ENCODE measurements at places on chromosomes 3 and 15. TPM values are rescaled to one million over a fixed set of nuclear protein-coding genes. Genes with fewer than 3 reads are reported as not detected.

DNA sequence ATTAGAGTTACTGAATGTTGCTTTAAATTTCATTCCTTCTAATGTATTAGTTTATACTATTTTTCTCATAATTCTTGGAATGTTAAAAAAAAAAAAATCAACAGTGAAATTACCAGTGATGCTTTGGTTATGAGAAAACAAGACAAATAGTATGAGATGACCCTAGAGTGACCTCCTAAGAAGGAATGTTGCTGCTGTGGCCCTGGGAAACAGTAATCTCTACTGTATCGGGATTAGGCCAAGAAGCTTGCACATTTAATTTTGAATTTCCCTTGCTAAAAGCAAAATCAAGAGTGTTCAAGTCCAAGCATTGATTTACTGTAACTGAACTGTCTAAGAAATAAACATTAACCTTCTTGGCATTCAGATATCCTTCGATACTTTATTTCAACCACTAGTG lies 18.1 kb downstream of the TOPBP1 start:
- no peak for DNase-seq

- DNase-seq = no peak
Observed at GRCh38 chr3:90132197-90132596, 1024.8 kb downstream of the EPHA3 start.

Gene RNU5B-1
- total RNA-seq = not detected

DNA sequence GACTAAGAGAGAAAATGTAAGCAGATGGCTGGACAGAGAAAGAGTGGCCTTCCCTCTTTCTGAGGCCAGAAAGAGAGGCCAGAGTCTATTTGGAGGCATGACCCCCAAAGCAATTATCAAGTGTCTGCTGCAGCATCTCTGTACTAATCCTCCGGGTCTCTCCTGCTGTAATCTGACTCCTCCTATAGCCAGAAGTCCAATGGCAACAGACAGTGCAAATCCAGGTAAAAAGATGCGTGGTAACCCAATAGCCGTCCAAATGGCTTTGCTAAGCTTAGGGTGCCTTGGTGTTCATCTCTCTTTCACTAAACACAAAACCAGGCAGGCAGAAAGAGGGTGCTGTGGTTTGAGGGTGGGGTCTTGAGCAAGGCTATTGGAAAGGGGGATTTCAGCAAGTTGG lies 91.6 kb downstream of the ADCY5 start:
- no peak for DNase-seq

- no peak for DNase-seq
Observed at GRCh38 chr3:59821274-59821673, 771.4 kb upstream of the CFAP20DC start.

All from HT-29 (cell line).